ENCODE measurements at places on chromosomes 4 and X.

DNA sequence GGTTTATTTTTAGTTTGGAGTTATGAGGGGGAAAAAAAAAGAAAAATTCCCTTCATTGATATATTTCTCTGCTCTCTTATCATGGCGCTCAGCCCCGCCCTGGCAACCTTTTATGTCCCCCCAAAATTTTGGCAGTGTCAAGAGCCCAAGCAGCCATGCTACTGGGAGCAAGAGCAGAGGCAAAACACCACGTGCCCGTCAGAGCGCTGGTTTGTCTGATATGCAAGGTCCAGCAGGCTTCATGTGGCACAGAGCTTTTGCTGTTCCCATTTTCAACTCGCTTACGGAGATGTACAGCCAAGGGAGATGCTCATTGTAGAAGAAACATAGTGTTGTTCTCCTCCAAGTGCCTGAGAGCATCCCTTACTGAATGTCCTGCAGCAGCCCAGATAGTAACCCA lies 27.3 kb downstream of the SLITRK2 start:
- DNase-seq = no peak

DNA sequence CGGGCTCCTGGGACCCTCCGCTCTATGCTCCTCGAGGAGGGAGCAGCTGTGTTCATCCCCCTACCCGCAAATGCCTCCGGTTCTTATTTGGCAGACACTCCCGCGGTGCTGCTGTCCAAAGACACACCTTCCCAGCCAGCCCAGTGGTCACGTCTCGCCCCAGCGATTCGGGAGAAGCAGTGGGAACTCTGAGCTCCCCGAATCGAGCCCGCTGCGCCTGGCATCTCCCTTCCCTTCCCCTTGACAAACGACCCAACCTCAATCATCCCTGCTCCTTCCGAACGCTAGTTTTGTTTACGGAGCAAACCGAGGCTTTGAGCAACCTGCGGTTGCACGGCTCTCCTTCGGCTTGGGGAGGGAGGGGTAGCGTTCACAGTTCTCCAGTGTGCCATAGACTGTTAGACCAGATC lies 317 bp upstream of the FRMPD4 start:
- DNase-seq = no peak

GRCh38 chr4:76722838-76723237 lies 175.1 kb downstream of the SOWAHB start:
- DNase-seq = no peak

- DNase-seq = no peak
Observed at GRCh38 chr4:1473718-1474117, 67.5 kb upstream of the NKX1-1 start.

GRCh38 chr4:103499094-103499493 lies 220.7 kb downstream of the TACR3 start:
- DNase-seq = no peak

GRCh38 chrX:118218079-118218478 lies 101.5 kb upstream of the KLHL13 start:
- DNase-seq = no peak

DNA sequence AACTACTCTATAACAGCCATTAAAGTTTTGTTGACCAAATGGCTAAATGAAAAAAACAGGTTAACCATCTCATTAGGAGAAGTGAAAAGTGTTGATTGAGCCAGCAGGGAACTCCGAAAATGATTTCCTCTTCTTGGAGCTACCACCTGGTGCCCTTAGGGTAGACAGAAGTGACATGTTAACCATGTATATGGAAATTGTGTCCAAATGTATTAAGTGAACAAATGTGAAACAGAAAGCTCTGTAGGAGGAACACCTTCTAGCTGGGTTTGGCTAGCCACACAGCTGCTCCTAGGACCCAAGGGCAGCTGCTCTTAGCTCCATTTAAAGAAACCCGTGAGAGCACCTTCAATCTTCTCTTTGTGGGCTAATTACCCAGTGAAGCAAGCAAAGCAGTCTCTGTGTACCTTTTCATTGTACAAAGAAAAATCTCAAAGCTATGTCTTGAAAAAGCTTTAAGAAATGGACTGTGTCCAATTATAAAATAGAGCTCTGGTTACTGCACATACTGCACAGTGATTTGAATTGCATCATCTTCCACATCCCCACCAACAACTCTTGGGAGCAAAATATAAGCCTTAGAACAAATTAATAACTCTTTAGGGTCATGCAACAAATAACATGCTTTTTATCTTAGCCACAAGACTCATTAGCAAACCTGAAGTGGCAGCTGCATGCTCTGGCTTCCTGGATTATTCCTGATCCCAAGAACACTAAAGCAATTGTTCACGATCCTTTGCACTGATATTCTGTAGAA lies 59.2 kb upstream of the PARM1 start:
- no peak for DNase-seq

GRCh38 chr4:1218634-1219565 lies 30.0 kb downstream of the CTBP1 start:
- no peak for DNase-seq

GRCh38 chr4:132026816-132027215 lies 1122.3 kb upstream of the PCDH10 start:
- DNase-seq = no peak

DNA sequence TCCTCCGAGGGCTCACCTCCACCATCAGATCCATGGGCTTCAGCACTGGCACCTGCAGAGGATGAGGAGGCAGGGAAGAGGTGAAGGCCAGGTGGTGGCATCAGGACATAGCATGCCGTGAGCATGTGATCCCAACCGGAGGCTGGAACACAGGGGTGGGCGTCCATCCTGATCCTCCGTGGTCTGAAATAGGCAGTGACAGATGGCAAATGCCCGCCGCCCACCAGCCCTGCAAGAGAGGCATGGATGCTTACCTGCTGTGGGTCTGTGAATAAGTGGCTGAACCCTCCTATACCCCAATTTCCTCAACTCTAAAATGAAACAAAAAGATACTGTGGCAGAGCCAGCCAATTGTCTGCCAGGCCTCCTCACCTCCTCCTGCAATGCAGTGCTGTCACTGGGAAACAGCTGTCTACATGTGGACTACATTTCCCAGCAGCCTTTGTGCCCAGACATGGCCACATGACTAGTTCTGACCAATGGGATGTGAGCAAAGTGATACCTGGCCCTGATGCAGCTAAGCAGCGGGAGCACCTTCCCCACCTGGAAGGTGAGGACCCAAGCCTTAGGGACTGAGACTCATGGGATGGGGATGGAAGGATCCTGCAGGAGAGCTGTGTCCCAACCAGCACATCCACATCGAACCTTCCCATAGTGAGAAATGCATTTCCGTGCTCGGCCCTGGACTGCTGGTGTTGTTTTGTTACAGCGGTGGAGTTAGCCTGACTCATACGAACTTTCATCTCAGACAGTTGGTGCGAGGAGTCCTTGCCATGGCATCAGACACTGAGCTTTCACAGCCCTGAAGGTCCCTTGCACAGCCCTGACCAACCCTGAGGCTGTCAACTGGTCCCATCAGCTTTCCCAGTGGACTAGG lies 99.5 kb downstream of the PPP2R2C start:
- no peak for DNase-seq

GRCh38 chrX:115357326-115358120 lies 68.0 kb downstream of the LUZP4 start:
- DNase-seq = no peak

- DNase-seq = no peak
Observed at GRCh38 chrX:24846550-24847150, 152.9 kb downstream of the POLA1 start.

DNA sequence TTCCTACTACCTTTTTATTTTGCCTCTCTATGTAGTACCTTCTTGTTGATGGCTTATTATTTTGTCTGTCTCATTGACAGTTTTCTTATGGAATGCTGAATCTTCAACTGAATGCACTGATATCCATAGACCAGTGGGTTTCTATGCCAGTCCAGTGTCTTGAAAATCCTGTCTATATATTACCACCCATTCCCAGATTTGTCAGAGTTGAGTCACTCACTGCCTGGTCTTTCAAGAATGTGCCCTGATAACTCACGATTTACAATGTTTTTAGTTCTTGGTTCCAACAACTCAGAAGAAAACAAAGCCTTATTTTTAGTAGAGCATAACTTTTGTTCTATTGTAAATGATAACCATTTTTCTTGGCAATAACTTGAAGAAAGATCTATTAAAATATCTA lies 606.0 kb upstream of the PITX2 start:
- DNase-seq = no peak

- DNase-seq = no peak
Observed at GRCh38 chr4:156971676-156972378, at the start of gene PDGFC. TSS of gene PDGFC (minus strand) at chr4:156971799. CDS start at chr4:156970903, 896 bp downstream.

- no peak for DNase-seq
Observed at GRCh38 chr4:98469771-98470170, 188.6 kb downstream of the TSPAN5 start.

DNA sequence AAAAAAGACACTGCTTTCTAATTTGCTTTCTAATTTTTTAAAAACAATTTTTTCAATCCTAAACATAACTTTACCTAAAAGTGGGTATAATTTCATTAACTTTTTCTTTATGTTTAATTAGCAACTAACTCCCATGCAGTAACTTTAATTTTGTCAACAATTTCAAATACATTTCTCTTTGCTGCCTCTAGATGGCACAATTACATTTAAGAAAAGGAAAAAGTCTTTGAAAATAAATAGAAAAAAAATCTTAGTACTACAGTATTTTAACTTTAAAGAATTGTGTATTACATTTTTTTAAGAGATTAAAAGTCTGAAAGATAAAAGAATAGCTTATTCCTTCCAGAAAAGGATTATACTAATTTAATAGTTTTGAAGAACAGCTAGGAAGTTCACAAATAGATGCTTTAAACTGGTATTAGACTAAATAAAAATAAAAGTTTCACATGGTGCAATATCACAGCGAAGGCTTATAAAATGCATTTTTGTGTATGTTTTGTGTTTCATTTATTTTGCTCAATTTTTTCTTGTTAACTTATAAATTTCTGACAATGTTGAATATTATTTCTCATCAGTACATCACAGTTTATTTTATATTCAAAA lies 105.1 kb downstream of the ADGRA3 start:
- no peak for DNase-seq

DNA sequence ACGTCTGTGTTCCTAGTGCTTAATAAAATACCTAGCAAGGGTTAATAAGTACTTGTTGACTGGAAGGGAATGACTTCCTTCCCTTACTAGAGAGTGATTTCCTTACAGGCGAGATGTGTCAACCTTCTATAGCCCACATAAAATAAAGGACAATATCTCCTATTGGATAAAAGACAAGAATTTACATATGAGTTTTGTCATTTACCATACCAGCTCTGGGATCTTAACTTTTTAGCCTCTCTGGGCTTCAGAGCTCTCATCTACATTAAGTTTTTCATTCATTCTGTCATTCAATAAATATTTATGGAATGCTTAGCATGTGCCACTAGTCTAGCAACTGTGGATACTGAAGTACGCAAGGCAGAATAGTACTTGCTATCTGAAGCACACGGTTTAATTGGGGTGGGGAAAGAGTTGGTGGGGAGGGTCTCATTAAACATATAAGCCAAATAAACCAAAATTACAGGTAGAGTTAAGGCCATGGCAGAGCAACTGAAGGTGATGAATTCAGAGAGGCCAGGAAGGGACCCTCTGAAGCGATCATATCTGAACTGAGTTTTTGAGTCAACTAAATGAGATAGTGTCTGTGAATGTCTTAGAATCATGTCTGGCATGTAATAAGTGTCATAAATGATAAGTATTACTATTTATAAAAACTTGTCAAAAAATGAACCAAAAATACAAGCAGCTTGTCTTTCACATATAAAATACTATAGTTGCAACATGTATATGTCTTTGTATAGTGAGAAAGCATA lies 91.6 kb upstream of the BMP2K start:
- peak; percentile 36 for DNase-seq

- DNase-seq = no peak
Observed at GRCh38 chrX:57901466-57901865, 8.8 kb downstream of the ZXDA start.

DNA sequence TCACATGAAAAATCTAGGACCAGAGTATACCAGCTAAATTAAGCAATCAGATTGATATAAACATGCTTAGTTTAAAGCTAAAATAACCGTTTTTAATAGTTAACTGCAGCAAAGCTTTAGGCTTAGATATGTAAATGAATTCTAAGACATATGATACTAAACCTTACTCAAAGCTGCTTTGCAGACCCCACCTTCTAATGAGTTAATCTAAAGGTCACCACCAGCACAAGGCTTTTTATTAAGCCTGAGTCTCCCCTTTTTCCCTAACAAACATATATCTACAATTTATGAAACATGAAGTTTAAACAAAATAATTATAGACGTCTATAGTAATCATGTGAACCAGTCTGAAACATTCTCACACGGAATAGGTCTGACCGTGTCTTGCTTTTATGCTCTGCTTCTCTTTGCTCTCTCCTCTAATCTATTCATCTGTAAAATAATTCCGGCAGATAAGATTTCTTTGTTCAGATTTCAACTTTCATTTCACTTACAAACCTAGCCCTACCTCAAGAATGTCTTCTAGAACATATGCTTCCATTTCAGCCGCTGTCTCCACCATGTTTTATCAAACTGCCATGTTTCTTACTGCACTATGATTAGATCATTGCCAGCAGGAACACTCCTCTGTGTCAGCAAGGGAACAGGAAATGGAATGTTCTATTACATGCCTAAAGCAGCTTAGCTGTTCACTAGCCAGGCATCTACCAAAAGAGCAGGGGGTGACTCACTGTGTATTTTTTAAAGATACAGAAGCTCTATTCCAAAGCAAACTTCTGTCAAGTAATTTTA lies 35.9 kb downstream of the ANKRD17 start:
- peak; percentile 84 for DNase-seq

- no peak for DNase-seq
Observed at GRCh38 chr4:3851881-3852280, 85.7 kb downstream of the ADRA2C start.

DNA sequence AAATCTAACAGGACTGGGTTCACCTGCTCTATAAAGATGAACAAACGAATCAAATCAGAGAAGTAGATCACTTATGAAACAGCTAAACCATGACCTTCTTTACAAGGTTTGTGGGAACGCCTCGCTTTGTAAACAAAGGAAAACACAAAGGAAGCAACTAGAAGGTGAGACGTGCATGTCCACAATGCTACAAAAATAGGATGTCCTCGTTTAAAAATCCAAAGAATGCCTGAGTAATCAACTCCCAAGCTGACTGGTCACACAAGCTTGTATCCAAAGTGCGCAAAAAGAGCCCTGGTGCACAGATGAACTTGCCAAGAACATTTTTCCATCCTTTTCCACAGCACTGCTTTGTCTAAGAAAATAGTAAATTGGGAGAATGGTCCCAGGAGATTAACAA lies 6.3 kb upstream of the SH3KBP1 start:
- no peak for DNase-seq

DNA sequence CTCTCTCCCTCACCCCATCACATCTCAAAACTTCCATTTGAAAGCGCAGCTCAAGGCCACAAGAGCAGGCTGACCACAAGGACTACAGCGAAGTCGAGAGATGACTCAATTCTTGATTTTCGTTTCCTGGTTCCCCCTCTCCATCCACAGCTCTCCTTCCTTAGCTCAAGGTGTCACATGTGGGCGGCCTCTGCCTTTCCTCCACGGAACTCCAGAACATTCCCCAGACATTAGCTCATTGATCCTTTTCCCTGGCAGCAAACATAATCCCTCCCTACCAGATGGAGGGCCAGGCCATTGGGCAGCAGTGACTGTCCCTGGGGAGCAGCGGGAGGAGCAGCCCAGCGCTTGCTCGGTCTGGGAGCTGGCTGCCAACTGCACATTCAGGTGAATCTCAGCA lies 56.3 kb downstream of the CCDC149 start:
- DNase-seq = no peak

All from fibroblast of skin of left quadriceps (primary cell).